ENCODE measurements at places on chromosomes 16 and 17. TPM values are rescaled to one million over a fixed set of nuclear protein-coding genes. Genes with fewer than 3 reads are reported as not detected.

GRCh38 chr17:70739065-70739464 is 569.7 kb downstream of the KCNJ2 start:
- DNase-seq = no peak
- no peaks in the 10 kb centered on the region for H3K4me1 ChIP-seq
- no peak overlapping the region for H3K27ac ChIP-seq
- H3K36me3 ChIP-seq = no peaks in the 10 kb centered on the region
- H3K27me3 ChIP-seq = peaks cover 20% of the 10 kb centered on the region

GRCh38 chr16:56332464-56333079 is 92.8 kb downstream of the AMFR start:
- H3K36me3 ChIP-seq = no peaks in the 10 kb centered on the region
- peak overlapping the region; percentile 43 for H3K27ac ChIP-seq
- DNase-seq = no peak
- H3K4me3 ChIP-seq = no peak overlapping the region
- no peaks in the 10 kb centered on the region for H3K27me3 ChIP-seq

GRCh38 chr17:31525801-31526549 is 134.5 kb downstream of the RAB11FIP4 start:
- DNase-seq = no peak
- no peaks in the 10 kb centered on the region for H3K4me1 ChIP-seq
- no peak overlapping the region for H3K27ac ChIP-seq
- H3K4me3 ChIP-seq = no peak overlapping the region

DNA sequence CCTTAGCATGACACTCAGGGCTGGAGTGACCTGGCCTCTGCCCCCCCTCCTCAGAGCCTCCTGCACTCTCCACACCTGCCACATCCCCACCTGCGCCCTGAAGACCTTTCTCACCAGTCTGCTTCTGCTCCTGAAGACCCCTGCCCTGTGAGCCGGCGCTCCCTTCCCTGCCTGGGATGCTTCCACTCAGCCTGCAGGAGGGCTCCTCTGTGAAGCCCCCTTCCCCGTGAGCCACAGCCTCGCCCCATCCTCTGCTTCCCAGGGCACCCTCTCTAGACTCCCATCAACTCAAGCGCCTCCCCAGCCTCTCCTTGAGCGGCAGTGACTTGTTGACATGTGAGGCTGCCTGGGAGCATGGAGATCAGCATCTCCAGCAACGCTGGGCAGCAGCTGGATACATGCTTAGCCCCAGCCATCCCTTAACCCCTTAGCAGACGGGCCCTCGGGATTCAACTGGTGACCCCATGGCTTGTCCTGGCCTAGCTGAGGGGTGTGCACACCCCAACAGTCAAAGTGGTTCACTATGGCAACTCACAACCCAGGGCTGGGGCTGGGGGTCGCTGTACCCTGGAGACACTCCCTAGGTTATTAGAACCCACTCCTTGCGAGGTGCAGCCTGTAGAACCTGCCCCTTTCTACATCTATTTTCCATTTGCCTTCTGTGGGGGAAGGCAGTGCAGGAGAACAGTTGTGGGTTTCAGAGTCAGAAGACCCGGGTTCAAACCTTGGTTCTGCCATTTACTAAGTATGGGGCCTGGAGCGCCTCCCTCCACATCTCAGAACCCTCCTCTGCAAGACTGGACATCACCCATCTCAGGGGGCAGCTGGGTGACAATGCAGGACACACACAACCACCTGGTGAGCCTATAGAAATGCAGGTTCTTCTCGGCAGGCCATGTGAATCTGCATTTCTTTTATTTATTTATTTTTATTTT is 21.5 kb downstream of the TMEM235 start:
- no peaks in the 10 kb centered on the region for H3K27me3 ChIP-seq
- no peak for DNase-seq
- H3K4me3 ChIP-seq = peak overlapping the region; percentile 86
- H3K36me3 ChIP-seq = no peaks in the 10 kb centered on the region

DNA sequence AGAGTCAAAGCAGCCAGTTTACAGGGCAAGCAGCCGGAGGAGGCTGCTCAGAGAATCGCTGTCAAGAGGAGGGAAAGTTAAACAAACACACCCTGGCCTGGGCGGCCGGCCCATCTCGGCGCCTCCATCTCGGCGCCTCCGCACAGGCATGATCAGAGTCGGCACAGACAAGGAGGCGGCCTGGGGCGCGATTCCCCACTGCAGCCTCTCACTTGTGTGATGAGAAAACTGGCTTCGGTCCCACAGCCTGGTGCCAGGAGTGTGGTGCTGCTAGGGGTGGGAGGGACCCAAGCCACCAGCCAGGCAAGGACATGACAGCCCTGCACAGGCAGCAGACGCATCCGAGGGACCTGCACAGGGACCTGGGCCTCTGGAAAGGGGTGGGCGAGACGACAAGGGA is 17.7 kb downstream of the SLC38A10 start:
- DNase-seq = no peak
- H3K36me3 ChIP-seq = peaks cover 9% of the 10 kb centered on the region
- no peaks in the 10 kb centered on the region for H3K4me1 ChIP-seq
- H3K27ac ChIP-seq = no peak overlapping the region
- H3K27me3 ChIP-seq = no peaks in the 10 kb centered on the region
- no peak overlapping the region for H3K4me3 ChIP-seq

DNA sequence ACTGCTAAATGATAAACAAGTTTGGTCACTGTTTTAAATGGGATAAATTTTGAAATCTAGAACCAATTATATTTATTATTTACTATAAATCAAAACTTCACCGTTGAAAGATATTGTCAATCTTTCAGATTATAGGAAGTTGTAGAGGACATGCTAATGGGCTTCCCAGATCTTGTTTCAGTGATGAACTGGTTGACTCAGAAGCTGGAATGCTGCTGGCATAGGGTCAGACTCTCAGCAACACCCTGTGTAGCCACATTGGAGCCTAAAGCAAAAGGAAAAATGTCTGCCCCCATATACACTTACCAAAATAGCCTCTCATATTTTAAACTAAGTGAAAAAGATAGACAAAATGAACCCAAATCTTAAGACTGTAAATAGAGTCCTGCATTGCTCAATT is 916.9 kb upstream of the SOX9 start:
- no peak for DNase-seq
- no peak overlapping the region for H3K4me3 ChIP-seq
- H3K36me3 ChIP-seq = no peaks in the 10 kb centered on the region

DNA sequence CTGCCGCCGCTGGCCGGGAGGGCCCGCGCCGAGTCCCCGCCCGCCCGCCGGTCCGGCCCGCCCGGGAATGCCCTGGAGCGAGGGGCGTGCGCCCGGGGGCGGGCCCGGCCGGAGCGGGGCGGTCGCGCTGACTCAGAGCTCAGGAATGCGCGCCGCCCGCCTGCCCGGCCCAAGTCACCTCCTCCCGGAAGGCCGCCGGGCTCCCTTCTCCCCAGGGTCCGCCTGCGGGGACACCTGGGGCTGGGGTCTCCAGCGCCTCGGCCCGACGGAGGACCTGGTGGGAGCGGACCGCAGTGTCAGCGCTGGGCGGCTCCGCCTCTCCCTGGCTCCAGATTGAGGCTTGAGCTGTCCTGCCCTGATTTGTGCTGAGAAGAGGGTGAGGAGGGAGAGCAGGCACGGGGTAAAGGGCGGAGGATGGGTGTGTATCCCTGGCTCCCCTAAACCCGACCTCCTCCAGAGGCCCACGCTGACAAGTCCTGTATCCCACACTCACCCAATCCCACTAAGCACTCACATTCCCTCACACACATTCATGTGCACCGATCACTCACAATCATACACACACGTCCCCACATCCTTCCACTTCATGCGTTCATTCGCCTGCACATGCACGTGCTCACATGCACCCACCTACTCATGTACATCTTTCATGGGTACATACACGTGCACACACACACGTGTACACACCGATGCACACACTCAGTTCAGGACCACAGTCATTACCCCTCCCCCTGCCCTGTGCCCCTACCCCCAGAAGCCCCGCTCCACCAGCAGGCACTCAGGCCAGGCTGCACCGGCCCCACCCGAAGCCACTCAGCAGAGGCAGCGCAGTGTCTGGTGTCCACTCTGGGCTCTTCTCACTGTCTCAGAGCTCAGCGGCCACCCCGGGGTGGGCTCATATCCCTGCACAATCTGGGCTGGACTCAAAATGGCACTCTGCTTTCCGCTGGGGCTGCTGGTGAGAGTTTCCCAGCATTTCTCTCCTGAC is at the start of gene RHBDF1:
Gene RHBDF1 (minus strand): TSS at position 71 of the 988 bp plus-strand sequence. CDS start 7,616 bp downstream, outside the sequence.
- no peak for DNase-seq
- H3K4me3 ChIP-seq = peak within 1 kb of the TSS; percentile 91
- peaks cover 3% of the 10 kb centered on the region for H3K27me3 ChIP-seq
- no peaks in the 10 kb centered on the region for H3K36me3 ChIP-seq

DNA sequence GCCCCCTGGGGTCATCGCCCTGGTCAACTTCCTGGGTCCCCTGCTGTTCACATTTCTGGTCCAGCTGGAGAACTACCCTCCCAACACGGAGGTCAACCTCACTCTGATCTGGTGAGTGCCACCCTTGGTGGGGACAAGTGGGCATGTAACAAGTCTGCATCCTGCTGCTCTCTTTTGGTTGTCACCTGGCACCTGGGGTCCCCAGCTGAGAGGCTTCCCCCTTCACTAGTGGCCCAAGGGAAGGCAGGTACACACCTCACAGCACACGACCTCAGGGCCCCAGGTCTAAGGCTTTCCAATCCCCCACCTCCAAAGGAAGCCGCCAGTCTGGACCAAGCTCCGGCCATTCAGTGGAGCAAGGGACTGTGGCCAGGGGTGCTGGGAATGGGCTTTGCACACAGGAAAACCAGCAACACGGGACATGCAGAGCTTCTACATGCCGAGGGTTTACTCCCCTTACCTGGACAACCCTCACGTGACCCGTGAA is 4.4 kb downstream of the TMC8 start:
- no peak overlapping the region for H3K27ac ChIP-seq
- no peaks in the 10 kb centered on the region for H3K36me3 ChIP-seq
- DNase-seq = no peak
- peaks cover 10% of the 10 kb centered on the region for H3K4me1 ChIP-seq

Gene SPN
- 0.14 TPM for total RNA-seq

Gene KRTAP17-1
- total RNA-seq = not detected

Gene ARHGAP44
- 10.9 TPM for total RNA-seq

All from type B pancreatic cell (in vitro differentiated cells).